ENCODE measurements at places on chromosomes 7 and 10.
A peak's percentile ranks its signal among the peaks of the same experiment; 100 is the strongest.

DNA sequence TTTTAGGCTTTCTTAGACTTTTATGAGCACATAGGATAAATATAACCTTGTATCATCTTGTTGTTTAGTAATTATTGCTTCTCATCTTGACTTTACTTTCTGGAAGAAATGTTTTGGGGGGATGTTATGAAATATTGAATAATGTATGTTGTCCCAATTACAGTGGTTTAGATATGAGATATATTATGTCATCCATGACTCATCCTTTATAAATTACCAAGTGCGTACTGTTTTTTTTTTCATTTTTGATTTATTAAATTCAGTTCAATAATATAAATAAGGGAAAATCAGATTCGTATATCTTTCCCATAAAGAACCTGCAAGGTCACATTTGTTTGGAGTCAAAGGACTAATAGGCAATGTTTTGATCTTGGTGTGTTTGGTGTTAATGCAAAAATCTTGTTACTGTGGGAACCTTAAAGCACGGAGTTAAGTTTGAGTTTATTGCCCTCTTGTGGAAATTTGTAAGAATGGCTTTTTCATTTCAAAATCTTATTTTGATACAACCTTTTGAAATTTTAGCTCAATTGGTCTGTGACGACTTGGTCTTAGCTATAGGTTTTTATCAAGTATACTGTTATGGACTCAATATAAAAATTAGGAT lies 108.6 kb downstream of the SRI start:
- DNase-seq, result peak; percentile 47

GRCh38 chr7:104431930-104432329 lies 103.5 kb downstream of the LHFPL3 start:
- no peak for DNase-seq

- DNase-seq, result no peak
Measured at GRCh38 chr7:81402227-81402626, 367.6 kb downstream of the HGF start.

DNA sequence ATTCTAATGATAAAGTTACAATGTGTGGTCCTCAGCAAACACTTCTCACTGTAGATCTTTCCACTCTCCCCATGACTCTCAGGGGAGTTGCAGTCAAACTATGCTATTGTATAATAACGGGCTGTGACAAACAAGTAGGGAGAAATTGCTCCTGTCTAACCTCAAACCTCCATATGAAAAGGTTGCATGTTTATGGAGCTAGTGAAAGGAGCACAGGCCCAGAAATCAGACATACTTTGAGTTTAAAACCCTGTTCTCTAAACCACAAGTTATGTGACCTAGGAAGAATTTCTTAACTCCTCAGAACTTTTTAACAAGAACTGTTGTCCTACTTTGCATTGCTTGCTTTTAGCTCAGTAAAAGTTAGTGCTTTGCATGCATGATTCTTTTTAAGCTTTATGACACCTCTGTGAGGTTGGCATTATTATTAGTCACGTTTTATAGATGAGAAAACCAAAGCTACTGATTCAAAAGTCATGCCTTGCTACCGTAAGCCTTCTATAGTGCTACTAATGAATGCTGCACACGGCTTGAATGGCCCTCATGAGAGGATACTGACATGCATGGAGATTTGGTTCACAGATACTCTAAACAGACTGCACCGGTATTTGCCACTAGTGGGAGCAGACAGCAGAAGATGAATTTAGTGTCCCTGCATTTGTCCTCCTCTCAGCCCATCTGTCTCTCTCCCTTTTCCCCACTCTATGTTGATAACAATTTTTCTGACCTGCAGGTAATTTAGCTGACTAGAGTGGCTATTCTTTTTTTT lies 129.5 kb upstream of the PCGF5 start:
- no peak for DNase-seq

- DNase-seq, result peak; percentile 54
Measured at GRCh38 chr10:100345570-100346330, 1.3 kb upstream of the SCD start.

GRCh38 chr10:110815354-110816004 lies 56.2 kb upstream of the PDCD4 start:
- no peak for DNase-seq

DNA sequence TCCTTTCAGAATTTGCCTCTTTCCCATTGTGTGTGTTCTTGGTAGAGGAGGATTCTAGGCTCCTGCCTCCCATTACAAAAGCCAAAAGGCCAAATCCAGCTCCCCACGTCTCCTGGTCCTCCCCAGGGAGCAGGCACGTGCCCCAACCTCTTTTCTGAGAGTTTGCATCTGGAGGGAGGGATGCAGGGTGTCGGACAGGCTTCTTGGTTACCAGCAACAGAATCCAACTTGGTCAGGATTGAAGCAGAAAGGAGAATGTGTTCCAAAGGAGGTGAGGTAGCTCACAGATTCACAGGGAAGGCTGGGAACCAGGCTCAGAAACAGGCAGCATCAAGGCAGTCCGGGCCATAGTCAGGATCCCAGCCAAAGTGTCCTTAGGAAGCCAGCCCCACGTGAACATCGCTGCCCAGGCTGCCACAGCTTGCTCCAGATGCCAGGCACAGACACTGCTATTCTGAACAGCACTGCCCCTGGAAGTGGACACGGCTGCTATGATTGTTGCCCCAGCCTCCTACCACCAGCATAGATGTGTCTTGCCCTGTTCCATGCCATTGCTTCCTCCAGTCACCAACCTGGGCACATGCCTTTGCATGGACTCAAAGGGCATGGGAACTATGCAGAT lies 264.2 kb upstream of the ZMIZ1 start:
- DNase-seq, result peak; percentile 7

DNA sequence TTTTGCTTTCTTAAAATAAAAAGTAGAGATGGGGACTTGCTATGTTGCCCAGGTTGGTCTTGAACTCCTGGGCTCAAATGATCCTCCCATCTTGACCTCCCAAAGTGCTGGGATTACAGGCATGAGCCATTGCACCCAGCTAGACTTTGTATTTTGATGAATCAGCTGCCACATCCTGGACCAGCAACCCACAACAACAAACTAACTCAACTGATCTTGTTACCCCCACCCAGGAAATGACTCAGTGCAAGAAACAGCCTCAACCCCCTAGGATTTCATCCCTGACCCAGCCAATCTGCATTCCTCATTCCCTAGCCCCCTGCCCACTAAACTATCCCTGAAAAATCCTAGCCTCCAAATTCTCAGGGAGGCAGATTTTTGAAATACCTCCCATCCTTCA lies 123.8 kb downstream of the IPMK start:
- no peak for DNase-seq

DNA sequence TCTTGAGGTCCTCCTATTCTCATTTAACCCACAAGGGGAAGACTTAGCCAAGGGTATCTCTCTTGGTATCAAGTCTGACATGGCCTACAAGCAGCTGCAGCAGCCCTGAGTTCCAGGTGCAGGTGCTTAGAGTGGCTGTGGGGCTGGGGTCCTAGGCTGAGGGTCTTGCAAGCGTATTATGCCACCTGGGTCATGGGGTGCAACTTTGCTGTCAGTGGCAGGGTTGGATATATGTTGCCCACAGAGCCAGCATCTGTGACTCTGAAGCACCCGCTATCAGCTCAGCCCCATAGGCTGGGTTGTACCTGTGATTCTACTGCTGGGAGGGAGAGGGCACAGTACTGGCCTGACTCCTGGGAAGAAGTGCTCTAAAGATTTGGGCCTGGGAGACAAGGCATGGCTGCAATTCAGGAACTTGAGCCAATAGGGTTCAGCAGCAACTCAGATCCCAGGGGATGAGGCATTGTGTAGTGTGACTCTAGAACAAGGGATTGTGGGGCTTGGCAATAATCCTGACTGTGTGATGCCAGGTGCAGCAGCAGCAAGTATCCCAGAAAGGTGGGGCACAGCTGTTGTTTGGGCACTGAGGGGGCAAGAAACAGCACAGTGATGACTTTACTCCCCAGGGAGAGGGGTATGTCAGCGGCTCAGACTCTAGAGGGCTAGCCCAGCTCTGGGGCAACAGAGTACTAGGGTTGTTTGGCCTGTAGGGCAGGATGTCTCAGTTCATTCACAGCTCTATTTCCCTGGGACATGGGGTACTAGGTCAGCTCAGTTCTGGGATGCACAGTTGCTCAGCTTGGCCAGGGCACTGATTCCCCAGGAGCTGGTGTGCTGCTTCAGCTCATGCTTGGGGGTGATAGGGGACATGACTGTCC lies 41.4 kb downstream of the NEURL1 start:
- no peak for DNase-seq

- DNase-seq, result no peak
Measured at GRCh38 chr7:131281266-131282048, 46.2 kb upstream of the MKLN1 start.

DNA sequence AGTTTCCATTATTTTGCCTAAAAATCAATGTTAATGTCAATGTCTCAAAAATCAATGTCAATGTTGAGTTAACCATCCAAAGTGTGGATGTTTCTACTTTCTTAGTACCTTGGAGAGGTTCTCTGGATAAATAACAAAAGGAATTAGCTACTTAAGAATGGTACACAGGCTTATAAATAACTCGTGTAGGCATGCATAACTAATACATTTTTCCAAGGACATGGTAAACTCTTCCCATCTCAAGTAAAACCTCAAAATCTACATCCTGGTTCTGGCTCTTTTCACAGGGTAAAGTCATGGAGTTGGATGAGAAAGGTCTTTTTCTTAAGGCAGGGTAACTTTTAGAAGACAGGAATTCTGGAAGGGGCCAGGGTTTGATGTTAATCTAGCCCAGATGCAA lies 59.9 kb downstream of the CAV1 start:
- DNase-seq, result no peak

GRCh38 chr7:43502941-43503340 lies 80.0 kb upstream of the STK17A start:
- no peak for DNase-seq

DNA sequence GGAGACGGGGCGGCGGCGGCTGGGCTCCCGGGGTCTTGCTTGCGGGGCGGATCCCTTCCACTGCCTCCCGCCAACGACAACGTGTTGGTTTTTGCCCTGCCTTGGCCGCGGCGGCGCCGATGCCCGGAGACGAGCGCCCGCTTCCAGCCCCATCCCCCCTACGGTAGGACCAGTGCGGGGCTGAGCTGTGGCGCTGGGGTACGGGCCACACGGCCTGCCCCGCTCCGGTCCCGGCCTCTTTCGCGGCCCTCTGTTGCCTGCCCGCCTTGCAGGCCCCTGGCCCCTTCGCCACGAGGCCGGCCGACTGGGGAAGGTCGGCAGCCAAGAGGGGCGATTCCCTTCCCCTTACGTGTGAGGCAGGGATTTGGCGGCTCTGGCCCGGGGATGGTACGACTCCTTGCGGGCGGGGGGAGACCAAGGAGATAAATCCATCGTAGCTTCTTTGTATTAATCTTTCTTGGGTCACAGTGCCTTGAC lies 488 bp downstream of the EIF4H start:
- peak; percentile 50 for DNase-seq

DNA sequence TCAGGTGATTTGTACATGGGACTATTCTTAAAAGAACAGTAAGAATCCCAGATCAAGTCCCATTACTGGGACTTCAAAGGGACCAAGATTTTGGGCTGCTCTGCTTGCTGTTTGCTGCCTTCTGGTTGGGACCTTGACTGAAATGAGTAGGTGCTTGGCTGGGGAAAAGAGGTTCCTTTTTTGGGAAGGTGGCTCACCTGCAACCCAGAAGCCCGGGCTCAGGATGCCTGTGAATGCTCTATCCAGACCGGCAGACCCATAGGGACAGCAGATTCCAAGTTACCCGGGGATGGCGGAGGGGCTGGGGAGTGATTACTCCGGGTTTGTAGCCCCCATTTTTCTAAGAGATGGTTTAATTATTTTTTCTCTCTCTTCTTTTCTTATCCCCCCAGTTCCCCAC lies 104.0 kb downstream of the CPXM2 start:
- DNase-seq, result no peak

GRCh38 chr7:35365523-35365922 lies 111.6 kb upstream of the TBX20 start:
- no peak for DNase-seq

DNA sequence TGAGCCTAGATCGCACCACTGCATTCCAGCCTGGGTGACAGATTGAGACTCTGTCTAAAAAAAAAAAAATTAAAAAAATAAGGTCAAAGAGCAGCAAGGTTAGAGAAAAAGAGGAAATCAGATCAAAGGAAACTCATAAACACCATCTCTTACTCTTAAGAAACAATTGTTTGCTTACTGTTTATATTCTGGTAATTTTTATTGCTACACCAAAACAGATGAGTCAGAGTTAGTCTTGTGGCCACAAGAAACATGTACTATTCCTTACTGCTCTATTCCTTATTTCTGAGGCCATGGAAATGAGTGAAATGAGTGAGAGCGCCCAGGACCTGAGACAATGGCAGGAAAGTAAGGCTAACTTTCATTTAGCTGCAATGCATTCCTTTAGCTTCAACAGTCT lies 387.3 kb downstream of the HPSE2 start:
- DNase-seq, result no peak

DNA sequence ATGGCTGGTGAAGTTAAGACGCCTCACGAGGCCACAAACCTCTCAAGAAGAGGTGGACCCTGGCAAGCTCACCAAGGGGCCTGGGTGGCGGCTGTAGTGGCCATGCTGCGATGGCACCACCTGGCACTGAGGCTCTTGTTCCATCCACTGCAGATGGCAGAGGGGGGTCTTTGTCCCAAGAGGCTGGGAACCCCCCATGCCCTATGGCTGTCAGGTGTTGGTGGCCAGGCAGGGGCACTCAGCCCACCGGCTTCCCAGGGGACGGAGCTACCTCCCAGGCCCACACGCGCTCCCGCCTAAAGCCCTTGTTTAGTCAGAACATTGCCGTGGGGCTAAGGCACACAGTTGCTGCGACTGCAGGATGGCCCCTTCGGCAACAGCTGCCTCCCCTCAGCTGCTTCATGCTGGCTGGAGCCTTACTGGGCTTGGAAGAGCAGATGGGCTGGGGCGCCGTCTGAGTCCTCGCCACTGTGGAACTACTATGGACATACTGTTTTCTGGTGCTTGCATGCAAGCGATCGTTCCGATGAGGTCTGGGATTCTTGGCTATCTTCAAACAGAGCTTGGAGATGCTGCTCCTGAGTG lies 46.8 kb downstream of the DPYSL4 start:
- no peak for DNase-seq

GRCh38 chr10:14836208-14836607 lies 1.6 kb downstream of the CDNF start:
- no peak for DNase-seq

DNA sequence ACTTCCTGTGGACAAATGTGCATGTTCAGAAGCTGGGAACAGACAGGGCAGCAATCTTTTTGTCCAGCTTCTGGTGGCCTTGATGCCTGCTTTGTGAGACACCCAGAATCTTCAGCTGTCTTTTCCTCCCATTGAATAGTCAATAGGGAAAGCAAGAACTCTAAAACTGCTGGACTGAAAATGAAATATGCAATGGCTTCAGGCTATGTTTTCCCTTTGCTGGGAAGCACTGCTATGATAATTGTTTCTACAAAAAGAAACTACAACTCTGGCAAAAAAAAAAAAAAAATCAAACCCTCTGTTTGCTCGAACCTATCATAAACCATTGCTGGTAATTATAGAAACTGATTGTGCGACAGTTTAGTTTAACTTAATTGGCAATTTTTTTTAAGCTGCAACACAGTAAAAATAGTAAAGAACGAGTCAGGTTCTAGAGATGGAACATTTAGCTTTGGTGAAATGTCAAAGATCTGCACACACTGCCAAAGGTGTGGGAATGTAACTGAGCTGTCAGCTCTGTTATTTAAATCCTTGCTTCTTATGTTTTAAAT lies 79.1 kb upstream of the NEUROD6 start:
- DNase-seq, result no peak
